Naive thymus-derived CD4-positive, alpha-beta T cell (primary cell): ENCODE measurements at places on chromosomes 6 and 20.

GRCh38 chr6:11798096-11798495 lies 19.5 kb upstream of the ADTRP start:
- no peak for DNase-seq

GRCh38 chr6:29850011-29850553 lies 22.5 kb downstream of the HLA-G start:
- no peak for DNase-seq

DNA sequence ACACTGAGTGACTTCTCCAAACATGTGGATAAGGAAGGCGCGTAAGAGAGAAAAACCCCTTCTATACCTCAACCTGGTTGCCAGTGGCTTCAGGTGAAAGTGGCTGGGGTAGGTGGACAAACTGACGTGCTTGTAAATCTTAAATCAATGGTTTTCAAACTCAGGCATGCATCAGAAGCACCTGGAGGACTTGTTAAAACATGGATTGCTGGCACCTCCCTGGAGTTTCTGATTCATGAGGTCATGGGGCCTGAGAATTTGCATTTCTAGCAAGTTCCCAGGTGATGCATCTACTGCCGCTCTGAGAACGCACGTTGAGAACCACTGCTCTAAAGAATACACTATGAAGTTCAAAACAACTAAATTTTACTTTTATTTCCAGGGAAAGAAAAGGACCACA lies 31.9 kb upstream of the TAB2 start:
- DNase-seq, result no peak

DNA sequence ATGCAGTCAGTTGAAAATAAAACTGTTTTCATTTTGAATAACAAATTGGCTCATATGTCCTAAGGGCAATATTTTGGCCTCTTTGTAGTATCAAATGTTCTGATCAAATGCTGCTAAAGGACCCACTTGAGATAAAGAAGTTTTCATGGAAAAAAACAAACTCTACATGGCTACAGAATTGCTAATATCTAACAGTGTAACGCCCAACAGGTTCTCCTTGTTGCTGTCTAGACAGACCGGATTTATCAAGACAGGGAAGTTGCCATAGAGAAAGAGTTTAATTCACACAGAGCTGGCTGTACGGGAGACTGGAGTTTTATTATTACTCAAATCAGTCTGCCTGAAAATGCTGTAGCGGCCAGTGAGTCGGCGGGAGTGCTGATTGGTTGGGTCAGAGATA lies 19.4 kb upstream of the MAN1A1 start:
- no peak for DNase-seq

DNA sequence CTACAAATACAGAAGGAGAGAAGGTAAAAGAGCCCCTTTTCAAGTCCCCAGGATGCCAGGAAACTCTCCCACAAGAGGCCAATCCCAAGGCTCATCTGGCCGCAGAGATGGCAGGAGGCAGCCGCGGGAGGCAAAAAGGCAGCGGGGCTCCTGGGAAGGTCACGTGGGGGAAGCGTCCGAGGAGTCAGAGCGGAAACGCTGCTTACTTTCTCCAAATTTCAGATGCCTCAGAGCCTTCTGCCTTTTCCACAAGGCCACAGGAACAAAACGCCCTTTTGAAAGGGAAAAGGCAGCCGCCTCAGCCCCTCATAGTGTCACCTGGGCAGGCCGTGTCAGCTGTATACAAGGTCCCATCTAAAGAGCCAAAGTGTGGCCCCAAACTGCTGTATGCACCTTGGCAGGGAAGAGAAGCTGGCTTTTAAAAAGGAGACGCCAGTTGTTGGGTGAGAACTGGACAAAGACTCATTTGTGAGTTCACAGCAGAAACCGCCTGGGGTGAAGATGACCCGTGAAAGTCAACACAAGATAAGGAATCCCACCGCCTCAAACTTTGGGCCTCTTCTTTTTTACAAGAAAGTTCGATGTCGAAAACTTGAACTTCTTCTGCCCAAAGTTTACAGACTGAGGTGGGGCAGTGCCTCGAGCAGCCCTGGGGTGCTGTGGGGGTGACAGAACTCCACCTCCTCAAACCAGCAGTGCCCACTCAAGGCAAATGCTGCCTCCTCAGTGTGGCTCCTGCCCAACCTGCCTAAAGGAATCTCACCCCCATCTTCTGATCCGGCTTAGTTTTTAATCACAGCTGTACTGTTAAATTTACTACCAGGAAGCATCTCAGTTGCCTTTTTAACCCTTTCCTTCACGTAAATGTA lies 45.4 kb downstream of the EZR start:
- no peak for DNase-seq

GRCh38 chr6:114897536-114897935 lies 554.7 kb upstream of the HS3ST5 start:
- no peak for DNase-seq

DNA sequence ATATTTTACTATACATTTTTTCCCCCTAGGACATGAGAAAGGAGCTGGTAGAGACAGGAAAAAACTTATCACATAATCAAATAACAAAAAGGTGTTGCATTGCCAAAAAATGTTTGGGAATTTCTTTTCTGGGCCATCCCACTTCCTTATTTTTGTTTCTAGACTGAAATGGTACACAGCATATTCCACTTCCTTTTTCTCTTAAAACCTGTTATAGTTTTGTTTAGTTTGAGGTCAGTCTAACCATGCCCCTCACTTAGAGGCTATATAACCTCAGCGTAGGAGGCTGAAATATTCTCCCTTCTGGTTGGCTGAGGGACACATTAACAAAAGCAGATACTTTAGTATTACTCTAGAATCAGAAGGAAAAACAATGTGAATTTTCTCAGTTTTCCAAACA lies 323.9 kb downstream of the GJA1 start:
- no peak for DNase-seq

DNA sequence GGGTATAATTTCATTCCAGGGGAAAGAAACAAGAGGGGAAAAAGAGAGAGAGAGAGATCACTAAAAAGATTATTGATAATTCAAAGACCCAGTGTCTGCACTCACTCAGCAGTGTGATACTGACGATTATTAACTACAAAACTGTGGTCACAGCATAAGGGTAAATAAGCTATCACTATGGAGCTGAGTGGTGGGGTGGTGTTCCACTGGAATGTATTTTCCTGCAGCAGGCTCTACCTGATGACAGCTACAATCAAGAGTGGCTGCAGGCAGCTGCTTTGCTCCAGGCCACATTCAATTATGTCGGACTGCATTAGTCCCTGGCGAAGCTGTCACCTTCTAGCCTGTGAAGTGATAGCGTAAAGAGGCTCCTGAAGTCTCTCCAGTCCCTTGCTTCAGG lies 122.2 kb upstream of the TFAP2D start:
- no peak for DNase-seq
